ENCODE measurements at places on chromosomes 3 and 15.
A peak's percentile ranks its signal among the peaks of the same experiment; 100 is the strongest.

DNA sequence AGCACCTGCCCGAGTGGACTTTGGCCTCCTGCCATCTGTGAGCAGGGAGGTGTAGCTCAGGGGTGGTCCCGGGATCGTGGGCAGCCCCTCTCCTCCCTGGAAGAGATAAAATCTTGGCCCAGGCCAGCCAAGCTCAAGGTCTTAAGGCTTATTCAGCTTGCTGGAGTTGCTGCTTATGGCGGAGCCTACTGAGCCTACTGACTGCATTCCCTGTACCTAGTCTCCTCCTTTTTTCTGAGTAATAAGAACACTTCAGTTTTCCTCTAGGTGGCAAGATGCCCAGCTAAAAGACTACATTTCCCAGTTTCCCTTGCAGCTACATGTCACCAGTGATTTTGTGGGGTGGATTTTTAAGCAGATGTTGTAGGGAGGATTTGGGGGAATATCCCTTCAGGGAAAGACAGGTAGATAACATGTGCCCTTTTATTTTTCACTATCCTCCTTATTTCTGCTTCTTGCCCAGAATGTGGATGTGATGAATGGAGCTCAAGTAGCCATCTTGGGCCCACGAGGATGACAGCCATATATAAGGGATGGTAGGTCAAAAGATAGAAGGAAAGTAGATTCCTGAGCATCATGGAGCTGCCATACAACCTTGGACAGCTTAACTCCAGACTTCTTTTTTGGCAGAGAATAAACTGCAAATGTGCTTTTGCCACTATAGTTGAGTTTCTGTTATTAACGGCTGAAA is 41.4 kb upstream of the INSYN1 start:
- no peak for DNase-seq

- no peak for DNase-seq
Measured at GRCh38 chr3:45548681-45549075, 45.9 kb upstream of the LIMD1 start.

DNA sequence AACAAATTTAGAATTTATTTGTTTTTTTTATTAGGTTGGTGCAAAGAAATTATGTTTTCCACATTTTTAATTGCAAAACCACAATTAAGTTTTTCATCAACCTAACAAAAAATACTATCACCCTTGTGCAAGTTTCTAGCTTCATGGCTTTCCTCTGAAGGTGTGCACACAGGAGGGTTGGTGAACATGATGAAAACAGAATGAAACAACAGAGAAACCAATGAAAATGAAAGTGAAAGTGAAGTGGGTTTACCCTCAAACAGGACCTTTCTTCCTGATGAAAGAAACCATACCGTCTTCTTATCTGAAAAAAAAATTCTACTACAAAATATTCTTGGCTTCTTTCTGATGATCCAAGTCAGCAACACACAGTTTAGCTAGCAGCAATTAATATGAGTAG is 71.9 kb upstream of the FEZF2 start:
- DNase-seq: no peak

DNA sequence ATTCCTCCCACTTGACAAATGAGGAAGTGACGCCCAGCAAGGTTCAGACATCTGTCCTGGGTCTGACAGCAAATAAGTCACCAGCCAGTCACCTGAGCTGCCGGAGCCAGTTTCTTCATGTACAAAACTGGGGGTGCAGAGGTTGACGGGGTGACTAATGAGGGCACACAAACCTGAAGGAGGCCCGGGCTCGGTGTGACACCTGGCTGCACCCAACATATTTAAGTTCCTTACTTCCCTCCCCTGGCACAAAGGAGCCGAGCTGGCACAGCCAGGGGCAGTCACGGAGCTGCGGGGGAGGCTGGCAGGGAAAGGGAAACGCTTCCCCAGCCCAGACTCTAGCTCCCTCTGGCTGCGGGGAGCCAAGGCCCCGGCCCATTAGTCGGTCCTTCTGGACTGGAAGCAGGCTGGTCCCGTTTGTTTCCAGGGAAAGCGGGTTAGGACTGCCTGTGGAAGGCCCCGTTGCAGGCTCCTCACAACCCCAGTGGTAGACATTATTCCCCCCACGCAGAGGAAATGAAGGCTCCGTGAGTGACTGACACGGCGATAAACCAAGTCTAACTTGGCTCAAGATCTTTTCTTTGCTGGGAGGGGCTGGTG is 2.3 kb downstream of the FBXL22 start:
- DNase-seq: peak; percentile 62

GRCh38 chr3:17845026-17845812 is 102.8 kb upstream of the TBC1D5 start:
- DNase-seq: no peak

GRCh38 chr3:72862314-72863090 is 14.3 kb upstream of the SHQ1 start:
- DNase-seq: no peak

GRCh38 chr3:66582721-66583423 is 82.0 kb upstream of the LRIG1 start:
- no peak for DNase-seq

GRCh38 chr3:30553641-30554316 is 52.6 kb upstream of the TGFBR2 start:
- no peak for DNase-seq

DNA sequence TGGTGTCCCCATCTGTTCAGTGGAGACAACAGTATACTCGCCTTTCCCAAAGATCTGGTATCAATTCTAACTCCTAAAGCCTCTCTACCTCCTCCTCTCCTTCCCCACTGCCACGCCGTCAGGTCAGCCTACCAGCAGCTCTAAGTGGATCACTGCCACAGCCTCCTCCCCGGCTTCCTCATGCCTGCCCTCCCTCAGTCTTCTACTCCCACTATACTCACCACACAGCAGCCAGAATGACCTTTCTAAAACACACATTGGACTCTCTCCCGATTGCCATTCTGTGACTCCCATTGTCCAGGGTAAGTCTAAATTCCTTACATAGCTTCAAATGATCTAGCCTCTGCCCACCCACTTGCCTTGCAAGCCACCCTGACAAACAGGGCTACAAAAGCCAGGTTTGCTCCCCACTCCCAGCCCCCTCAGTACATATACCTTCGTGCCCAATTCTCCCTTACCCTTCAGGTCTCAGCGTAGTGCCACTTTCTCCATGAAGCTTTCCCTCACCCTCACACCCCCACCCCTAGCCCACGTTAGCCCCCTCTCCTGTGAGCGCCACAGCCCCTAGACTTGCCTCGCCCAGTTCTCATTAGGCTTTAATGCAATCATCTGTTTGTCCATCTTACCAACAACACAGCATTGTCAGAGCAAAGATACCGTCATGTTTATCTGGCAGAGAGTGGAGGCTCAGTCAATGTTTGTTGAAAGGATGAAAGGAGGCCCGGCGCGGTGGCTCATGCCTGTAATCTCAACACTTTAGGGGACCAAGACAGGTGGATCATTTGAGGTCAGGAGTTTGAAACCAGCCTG is 9.5 kb upstream of the SEMA7A start:
- DNase-seq: no peak

GRCh38 chr3:19748782-19749447 is 185.1 kb downstream of the EFHB start:
- no peak for DNase-seq

GRCh38 chr3:146125951-146126350 is 35.0 kb downstream of the PLOD2 start:
- no peak for DNase-seq

DNA sequence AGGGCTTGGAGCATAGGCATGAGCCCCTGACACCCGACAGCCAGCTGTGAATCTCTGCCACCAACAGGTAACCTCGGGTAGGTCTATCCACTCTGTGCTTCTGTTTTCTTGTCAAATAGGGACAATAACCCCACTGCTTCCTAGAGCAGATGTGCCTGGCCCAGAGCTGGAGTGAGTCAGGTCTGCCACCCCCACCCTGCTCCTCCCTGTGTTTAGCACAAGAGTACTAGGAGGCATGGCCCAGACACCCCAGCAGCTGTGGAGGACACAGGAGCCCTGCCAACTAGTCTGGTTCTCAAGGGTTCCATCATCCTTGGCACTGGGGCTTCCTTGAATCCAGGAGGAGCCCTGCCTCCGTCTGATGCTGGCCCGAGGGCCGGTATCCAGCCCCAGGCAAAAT is 33.7 kb upstream of the TMEM115 start:
- no peak for DNase-seq

DNA sequence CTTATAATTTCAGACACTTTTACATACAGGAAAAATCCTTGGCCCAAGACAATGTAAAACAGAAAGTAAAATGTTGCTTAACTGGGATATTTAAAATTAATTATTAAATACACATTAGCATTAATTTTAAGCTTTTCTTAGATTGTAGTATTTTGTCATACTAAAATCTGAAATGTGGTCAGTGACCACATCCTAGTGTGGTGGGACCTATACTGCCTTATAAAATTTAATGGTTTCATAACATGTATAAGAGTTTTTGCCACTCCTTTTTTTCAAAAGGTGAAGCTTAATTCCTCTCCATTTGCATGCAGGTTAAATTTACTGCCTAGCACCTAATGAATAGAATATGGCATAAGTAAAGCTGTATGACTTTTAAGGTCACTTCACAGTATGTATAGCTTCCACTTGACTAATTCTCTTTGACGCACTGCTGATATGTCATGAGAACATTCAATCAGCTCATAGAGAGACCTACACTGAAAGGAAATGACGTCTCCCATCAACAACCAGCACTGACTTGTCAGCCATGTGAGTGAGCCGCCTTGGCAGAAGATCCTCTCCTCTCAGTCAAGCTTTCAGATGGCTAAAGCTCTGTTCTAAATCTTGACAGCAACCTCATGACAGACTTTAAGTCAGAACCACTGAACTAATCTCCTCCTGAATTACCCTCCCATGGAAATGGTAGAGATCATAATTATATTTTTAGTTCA is 847.8 kb downstream of the SI start:
- no peak for DNase-seq

GRCh38 chr15:36172955-36173354 is 406.5 kb upstream of the CDIN1 start:
- DNase-seq: no peak

DNA sequence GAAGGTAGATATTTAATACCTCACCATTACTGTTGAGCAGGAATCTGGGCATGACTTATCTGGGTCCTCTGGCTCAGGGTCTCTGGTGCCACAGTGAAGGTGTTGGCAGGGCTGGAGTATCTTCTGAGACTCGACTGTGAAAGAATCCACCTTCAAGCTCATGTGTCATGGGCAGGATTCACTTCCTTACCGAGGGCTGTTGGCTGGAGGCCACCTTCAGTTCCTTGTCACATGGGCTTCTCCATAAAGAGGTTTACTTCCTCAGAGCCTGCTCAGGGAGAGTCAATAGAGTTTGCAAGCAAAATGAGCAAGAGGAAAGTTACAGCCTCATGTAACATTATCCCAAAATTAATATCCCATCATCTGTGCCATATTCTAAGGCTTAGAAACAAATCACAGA is 459.5 kb downstream of the NR2F2 start:
- no peak for DNase-seq

DNA sequence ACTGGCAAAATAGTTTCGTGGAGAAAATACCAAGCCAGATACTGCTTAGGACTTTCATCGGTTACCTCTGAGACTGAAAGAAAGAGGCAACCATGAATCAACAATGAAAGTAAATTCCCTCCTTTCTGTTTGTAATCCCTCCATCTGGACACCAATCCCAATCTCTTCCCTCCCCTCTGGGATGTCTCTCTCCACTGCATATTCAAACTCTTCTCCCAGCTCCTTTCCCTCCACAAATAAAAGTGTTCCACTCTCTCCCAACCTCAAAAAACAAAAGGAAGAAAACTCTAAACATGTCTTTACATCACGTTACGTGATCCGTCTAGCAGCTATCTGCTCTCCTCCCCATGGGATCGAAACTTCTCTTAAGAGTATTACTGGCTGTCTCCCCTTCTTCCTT is 55.2 kb downstream of the PRTG start:
- no peak for DNase-seq

- DNase-seq: no peak
Measured at GRCh38 chr3:182861348-182861747, 68.0 kb downstream of the ATP11B start.

DNA sequence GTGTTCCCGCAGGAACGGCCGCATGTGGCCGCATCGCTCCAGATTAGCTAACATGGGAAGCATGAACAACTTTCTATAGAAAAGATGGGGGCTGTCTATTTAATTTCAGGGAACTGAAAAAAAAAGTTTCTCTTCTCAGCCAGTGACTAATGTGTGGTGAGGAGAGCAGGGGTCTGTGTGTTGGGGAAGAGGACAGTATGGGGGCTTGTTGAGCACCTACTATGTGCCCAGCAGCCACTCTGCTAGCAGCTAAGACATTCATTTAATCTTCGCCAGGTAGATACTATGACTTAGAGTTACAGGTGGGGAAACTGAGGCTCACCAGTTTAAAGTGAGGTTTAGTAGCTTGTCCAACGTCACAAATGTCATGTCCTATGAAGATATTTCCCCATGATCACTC is 56.6 kb downstream of the MGLL start:
- DNase-seq: no peak

- DNase-seq: no peak
Measured at GRCh38 chr3:64385277-64385676, 160.0 kb upstream of the PRICKLE2 start.

DNA sequence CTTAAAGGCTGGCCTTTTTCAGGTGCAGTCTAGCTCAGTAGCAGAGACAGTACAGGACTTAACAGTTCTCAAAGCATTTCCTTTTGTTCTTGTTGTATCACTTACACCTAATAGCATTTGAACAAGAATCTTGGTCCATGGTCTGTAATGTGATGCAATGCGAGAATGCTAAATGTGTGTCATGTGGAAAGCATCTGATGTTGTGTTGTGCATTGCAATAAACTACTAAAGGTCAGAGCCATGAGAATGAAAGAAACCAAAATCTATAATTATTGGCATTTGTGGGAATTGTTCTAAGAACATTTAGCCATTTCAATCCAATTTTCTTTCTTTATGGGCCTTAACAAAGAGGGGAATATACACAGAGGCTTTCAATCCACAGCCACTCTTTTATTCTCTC is 324.5 kb upstream of the ROBO2 start:
- no peak for DNase-seq

GRCh38 chr3:57953576-57953975 is 54.6 kb upstream of the FLNB start:
- no peak for DNase-seq

DNA sequence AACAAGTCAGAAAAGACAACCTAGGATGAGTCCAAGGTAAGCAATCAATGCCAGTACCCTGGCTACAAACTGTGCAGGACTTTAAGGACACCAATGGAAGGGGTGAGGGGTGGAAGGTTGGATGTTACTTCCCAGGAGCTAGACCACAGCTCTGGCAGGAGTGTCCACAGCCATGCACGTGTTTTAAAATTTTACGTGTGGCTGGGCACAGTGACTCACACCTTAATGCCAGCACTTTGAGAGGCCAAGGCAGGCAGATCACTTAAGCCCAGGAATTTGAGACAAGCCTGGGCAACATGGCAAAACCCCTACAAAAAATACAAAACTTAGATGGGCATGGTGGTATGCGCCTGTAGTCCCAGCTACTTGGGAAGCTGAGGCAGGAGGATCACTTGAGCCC is 14.7 kb upstream of the HDC start:
- no peak for DNase-seq

Measured in right kidney (tissue), 9 donors.